ENCODE measurements at places on chromosomes 5 and 9.

GRCh38 chr9:92613268-92614122, 56.4 kb downstream of the IPPK start:
- no peak for DNase-seq

DNA sequence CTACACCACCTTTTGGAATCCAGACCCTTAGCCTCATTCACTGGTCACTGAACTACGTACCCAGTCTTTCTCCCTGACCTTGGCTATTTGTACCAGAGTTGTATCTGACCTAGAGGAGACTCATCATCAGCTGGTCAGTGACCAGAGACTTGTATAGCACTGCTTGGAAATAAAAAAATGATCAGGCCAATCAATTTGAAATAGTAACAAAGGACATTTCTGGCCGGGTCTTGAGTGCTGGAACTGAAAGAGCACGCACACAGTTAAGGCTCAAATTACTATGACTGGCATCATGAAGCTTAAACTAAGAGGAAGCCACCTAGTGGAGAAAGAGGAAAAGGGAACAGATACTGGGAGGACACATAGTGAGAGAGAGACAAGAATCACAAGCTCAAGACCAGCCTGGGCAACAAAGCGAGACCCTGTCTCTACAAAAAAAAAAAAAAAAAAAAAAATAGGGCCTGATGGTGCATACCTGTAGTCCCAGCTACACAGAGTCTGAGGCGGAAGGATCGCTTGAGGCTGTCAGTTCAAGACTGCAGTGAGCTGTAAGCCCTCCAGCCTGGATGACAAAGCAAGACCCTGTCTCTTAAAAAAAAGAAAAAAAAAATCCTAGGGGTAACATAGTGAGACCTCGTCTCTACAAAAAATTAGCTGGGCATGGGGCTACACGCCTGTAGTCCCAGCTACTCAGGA, 12.8 kb upstream of the SRP19 start:
- peak; percentile 94 for DNase-seq

DNA sequence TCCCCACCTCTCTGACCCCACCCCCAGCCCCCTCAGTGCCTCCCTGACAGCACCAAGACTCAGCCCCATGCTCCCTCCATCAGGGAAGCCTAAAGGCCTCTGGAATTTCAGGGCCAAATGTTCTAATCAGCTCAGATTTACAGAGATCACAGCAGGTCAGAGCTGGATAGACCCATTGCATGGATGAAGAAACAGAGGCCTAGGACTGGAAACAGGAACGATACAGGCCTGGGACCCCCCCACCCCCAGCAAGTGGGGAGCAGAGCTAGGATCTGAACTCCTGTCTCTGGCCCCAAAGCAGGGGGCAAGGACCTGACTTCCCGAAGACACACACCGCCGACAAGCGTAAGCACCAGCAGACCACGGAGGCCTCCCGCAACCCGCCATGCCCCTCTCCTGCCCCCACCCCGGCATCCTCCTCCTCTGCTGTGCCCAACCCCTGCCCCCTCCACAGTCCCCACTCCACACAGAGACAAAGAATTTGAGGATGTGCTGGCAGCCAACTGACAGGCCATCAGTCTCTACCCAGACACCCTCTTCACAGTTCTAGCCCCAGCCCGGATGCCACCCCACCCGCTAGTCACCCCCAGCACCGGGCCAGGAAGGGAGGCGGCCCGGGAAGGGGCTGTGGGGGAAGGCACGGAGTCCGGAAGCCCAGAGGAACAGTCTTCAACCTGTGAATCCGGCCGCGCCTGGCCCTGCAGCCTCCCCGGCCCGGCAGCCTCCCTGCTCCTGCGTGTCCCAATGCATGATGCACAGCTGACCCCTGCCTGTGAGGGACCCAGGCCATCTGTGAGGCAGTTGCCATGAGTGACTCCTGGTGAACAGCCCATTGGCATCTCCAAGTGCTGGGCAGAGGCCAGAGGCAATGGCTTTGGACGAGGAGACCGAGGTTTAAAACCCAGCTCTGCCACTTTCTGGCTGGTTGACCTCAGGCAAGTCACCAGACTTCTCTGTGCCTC, 31.3 kb downstream of the NDUFA8 start:
- DNase-seq, result no peak

DNA sequence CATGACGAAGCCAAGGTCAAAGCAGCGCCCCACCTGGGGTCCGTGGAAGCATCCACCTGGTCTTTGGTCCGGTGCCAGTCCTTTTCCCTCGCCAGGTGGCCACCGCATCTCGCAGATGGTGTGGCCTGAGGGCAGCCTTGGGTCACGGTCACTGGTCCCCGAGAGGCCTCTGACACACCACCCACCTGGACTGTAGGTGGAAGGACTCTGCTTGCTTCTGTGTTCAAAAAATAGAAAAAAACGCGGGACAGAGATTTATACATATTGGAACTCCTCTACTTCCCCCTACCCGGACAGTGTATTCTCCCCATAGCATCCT, 466 bp upstream of the TTC39B start:
- peak; percentile 42 for DNase-seq

GRCh38 chr5:167594061-167594435, 697.4 kb upstream of the WWC1 start:
- DNase-seq, result no peak

DNA sequence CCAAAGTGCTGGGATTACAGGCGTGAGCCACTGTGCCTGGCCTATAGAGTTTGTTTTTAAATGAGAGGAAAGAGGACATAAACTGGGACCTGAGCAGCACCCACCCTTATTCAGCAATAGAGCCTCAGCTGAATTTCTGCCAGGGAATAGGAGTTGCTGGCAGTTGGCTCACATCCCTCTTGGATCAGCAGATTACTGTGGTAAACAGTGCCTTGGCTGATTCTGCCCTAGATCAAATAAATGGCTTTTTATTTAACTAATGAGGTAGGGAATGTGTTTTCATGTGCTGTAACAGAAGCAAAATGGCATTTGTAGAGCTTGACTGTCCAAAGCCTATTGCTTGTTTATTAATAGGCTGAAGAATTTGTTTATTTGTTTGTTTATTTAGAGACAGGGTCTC, 2.1 kb downstream of the ARHGEF37 start:
- no peak for DNase-seq

DNA sequence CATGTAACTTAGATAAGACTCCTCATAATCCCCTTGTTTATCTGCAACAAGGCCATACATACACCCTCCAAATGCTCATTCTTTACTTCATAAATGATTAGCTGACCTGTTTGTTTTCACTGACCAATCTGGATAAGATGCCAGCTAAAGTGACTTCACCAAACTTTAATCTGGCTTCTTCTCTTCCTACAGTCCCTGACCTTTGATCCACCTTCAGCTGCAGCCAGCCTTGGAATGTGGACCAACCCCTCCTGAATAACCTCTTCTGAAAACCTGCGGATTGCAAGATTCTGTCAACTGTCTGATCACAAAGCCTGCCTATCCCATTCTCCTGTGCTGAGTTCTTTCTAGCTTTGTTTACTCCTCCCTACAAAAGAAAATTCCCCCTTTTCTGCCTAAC, 476.8 kb downstream of the LRRC70 start:
- DNase-seq, result no peak

DNA sequence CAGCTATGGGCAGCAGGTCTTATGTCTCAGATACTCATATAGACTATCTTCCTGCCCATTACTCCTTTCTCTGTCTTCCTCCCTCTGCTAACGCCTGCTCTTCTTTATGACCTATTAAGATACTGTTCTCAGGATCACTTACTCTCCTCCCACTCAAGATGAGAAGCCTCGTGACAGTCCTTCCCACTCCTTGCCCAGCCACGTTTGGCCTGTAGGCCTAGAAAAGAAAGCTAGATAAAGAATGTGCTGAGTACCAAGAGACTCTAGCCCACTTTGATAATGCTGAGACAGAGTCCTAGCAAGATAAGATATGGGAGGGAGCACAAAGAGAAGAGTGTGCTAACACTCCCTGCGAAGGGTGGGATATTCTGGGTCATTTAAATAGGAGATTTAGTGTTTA, 6.8 kb upstream of the DENND4C start:
- no peak for DNase-seq

DNA sequence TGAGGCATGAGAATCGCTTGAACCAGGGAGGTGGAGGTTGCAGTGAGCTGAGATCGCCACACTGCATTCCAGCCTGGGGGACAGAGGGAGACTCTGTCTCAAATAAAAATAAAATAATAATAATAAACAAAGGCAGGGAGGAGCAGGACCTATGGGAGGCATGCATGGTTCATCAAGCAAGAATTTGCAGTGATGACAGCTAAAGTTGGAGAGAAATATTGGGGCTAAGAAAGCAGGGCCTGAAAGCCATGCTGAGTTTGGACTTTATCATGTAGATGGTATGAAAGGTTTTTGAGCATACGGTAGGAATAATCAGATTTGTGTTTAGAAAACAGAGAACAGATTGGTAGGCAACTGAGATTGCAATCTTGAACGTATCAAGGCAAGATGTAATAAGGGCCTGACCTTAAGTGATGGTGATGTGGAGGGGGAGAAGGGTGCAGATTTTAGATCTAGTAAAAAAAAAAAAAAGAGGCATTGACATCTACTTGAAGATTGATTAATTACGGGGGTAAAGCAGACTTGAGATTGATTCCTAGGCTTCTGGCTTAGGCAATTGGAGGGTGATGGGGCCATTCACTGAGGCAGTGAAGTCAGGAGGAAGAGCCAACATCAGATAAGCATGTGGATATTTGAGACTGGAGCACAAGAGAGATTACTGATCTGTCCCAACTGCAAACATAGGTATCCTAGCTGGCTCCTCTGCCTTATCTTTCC, 50.7 kb downstream of the CFAP95 start:
- no peak for DNase-seq

DNA sequence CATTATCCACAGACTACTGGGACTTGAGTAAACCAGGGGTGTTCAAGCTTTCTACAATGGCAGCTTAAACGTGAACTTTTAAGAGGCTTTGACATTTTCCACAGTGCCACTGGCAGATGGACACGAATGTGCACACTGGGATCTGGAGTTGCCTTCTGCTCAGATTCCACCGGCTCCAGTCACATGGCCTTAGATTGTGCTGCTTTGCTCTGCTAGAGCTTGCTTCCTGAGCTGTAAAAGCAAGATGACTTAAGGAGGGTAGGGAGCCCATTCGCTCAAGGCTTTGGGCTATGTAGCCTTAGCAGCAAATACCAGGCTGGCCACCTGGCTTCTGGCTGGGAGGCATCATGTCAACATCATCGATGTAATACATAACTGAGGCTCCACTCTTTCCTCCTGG, 436.9 kb downstream of the MED10 start:
- DNase-seq, result no peak

- no peak for DNase-seq
These were observed 931.0 kb upstream of the DMAC1 start for GRCh38 chr9:8730618-8731017.

- no peak for DNase-seq
These were observed 3.6 kb downstream of the RNF130 start for GRCh38 chr5:180067986-180068385.

DNA sequence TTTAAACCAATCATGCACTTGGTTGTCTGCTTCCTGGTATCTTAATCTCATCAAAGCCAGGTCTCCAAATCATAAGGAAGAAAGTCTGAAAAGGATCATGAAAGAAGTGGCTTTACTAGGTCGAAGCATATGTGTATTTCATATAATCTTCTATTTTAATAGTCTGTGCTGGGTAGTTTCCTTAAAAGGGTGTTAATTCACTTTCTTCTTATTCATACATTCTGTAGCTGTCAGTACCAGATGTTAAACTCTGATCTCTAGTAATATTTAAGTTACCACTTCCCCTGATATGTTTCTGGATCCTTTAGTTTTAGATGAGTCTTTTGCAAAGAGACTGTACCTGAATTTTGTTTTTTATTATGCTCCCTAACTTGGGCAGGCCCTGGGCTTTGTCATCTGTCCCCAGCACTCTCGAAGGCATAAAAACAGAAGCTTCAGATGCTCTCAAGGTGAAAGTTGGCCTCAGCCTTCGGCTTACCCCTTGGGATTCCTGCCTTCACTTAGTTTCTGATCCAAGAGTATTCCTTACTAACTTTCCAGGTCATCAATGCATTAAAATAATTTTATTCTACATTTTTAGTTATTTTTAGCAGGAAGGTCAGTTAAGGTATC, 15.0 kb upstream of the LNPEP start:
- no peak for DNase-seq

DNA sequence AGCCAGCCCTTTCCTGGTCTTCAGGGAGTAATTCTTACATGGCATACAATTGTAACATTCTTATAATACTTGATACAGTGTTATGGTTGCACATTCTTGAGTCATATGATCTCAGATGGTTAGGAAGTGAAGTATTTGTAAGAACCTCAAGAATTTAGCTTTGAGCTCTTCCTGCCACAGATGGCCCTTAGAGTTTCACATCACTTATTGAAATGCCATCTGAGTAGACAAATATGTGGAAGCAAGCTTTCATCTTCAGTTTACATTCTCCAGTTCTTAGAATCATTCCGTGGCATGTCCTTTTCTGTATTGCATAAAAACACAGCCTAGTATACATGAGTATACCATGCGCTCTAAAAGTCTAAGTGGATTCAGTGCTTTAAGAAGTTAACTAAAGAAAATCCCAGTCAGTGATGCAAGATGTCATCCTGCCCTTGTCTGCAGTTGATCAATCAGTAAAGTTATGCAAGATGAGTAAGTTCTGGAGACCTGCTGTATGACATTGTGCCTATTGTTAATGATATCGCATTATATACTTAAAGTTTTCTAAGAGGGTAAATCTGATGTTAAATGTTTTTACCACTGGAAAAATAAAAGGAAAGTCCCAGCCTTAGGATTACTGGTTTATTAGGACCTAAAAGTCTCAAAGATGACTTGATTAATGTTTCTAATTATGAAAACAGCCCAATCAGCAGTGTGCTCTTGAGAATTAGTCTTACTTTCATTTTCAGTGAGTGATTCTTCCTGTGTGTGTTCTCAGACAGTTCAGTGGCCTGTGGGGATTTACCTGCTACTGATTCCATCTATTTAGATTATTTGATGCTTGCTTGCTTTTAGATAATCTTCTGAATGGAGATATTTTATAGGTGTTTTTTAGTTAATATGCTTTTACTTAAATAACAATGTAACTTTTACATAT, 29.4 kb downstream of the RHOBTB3 start:
- DNase-seq, result peak; percentile 44

DNA sequence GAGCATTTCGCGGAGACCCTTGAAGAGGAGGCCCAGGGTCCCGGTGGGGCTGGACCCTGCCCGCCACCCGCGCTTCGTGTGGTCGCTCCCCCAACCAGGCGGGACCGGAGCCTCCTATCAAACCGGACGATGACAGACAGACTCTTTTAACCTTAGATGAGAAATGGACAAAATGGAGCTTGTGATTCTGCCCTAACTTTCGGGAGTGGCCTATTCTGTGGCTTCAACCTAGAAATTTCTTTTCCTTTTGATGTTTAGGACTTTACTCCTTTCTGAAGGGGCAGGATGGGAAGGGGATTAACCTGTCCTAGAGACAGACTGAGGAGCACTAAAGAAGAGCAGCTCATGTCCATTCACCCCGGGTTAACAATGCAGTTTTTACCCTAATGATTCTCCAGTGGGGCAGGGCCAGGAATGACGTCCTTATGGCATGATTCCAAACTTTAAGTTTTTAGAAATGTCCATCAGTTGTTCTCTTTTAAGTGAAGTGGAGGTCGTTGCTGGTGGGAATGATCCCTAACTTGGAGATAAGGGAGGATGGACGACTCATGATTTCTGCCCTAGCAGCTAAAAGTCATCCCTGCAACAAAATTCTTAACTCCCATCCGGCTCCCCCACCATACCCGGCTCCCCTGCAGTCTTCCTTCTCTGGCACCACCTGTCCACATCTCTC, 1.0 kb downstream of the NIPSNAP3A start:
- DNase-seq, result peak; percentile 42

- DNase-seq, result no peak
These were observed 2.6 kb upstream of the ALAD start for GRCh38 chr9:113403646-113404045.

- DNase-seq, result no peak
These were observed 18.3 kb downstream of the MARCHF3 start for GRCh38 chr5:127011961-127012644.

Data from Karpas-422 (cell line).